Stimulated activated CD4-positive, alpha-beta T cell treated with anti-CD3 and anti-CD28 coated beads, Interleukin-4, amount 100 ng/mL, for 24 hours (primary cell): ENCODE measurements at places on chromosomes 12 and 14.
A peak's percentile ranks its signal among the peaks of the same experiment; 100 is the strongest.

- no peak for DNase-seq
Measured at GRCh38 chr12:59007620-59008019, 87.3 kb upstream of the LRIG3 start.

DNA sequence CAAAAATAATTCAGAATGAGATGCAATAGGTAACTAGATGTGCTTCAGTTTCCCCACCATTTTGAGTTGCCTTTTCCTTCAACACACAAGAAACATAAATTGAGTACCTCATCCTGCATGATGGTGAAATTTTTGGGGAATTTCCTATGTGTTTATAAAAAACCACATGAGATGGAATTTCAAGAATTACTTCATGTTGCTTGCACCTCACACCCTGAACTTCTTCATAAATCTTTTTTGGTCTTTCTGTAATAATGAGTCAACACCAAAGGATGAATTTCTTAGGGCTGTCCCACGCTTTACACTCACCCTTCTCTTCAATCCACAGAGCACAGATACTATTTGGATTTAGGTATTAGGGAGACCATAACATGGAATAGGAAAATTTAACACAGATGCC, 22.6 kb upstream of the LUM start:
- no peak for DNase-seq

GRCh38 chr12:30969006-30969405, 42.5 kb downstream of the TSPAN11 start:
- no peak for DNase-seq

DNA sequence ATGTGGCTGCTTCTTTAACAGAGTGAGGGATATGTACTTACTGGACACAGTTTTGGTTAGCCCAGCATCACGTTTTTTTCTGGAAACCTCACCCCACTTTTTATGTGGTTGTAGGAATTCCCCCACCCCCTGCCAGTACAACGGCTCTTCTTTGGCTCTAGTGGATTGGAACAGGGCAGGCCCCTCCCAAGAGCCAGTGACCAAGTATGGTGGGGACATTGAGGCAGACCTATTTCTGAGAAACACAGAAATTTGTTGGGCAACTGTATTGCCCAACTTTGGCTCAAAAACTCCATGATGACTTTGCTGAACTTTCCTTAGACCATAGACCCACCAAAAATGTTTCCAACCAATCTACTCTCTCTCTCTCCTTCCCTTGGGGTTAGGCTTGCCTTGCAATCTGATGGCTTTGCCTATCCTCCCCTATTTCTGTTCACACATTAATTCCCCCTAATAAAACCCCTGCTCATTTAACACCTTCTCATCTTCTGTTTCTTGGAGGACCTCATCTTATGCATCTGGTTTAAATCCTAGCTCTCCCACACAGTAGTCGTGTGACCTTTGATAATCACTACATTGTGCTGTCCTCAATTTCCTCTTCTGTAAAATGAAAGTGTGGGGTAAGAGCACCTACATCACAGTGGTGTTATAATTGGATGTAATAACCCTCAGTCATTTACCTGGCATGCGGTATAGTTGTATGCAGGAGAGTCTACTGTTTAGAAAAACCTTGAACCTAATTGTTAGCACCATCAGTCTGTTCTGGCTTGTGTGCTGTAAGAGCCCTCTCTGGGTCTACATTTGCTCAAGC, 71.7 kb downstream of the IGF1 start:
- DNase-seq = no peak

DNA sequence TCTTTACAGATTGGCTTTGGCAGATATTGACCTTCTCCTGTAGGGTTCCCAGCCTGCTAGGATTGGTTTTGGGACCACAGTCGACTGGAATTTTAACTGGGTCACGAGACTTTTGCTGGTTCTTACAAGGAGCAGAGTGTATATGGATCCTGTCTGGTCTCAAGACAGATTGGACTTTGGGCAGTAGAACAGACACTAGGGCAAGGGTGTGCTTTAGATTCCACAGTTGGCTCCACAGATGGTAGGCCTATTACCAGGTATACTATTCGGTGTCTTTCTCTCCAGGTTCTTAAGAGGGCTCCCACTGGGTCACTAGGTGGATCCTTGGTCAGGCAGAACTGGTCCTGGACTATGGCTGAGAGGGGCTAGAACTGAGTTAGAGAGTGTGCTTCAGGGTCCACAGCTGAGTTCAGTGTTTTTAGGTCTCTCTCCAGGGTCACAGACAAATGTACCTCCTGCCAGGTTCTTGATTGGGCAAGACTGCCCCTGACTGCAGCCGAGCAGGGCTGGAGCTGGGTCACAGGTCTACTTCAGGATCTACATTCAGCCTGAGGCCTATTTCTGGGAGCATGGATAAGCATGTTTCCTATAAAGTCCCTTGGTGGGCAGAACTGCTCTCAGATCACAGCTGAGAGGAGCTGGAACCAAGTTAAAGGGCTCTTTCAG, 460.2 kb downstream of the TMEM117 start:
- DNase-seq = no peak

DNA sequence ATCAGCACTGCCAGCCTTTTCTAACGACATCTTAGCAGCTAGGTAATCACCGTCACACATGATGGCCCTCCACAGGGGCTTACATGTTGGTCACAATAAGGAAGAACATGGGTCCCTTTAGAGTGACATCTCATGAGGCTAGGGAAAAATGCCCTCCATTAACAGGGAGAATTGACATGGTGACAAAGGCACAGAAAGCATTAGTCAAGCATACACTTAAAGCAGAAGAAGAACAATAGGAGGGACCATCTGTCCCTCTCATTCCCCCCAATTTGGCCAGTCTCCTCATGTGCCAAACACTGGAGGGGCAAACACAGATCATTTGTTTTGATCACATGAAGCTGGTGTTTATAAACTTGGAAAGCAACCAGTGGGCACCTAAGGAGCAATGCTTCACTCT, 78.0 kb downstream of the GRIP1 start:
- DNase-seq = no peak

- peak; percentile 59 for DNase-seq
Measured at GRCh38 chr12:120290609-120291305, 946 bp downstream of the RNU4-2 start.

DNA sequence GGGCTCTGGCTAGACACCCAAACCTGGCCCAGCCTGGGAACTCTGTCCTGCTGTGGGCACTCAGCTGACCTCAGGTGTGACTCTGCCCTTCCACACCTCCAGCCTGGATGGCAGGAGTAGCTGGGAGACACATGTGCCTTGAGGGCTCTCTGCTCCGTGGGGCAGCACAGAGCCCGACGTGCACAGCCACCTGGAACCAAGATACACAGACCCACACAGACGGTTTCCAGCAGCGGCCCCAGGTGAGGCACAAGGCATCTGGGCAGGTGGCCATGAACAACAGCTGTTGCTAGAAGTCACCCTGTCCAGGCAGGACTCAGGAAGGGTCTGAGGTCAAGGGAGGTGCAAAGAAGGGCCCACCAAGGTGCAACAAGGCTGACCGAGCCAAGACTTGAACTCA, 5.9 kb downstream of the DEGS2 start:
- no peak for DNase-seq

DNA sequence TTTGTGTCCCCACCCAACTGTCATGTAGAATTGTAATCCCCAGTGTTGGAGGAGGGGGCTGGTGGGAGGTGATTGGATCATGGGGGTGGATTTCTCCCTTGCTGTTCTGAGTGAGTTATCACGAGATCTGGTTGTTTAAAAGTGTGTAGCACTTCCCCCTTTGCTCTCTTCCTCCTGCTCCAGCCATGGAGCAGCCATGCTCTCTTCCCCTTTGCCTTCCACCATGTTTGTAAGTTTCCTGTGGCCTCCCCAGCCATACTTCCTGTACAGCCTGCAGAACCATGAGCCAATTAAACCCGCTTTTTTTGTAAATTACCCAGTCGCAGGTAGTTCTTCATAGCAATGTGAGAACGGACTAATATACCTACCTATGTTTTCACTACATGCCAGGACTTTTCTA, 2.6 kb upstream of the POC1B start:
- no peak for DNase-seq

- DNase-seq = no peak
Measured at GRCh38 chr12:69108037-69108436, 131.3 kb upstream of the CPSF6 start.

GRCh38 chr12:75870878-75871277, 160.7 kb downstream of the PHLDA1 start:
- DNase-seq = no peak

DNA sequence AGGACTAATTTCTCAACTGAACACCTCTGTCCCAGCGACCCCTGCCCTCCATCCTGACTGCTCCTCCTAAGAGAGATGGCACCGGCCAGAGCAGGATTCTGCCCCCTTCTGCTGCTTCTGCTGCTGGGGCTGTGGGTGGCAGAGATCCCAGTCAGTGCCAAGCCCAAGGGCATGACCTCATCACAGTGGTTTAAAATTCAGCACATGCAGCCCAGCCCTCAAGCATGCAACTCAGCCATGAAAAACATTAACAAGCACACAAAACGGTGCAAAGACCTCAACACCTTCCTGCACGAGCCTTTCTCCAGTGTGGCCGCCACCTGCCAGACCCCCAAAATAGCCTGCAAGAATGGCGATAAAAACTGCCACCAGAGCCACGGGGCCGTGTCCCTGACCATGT, 756 bp downstream of the RNASE7 start:
- DNase-seq = no peak

DNA sequence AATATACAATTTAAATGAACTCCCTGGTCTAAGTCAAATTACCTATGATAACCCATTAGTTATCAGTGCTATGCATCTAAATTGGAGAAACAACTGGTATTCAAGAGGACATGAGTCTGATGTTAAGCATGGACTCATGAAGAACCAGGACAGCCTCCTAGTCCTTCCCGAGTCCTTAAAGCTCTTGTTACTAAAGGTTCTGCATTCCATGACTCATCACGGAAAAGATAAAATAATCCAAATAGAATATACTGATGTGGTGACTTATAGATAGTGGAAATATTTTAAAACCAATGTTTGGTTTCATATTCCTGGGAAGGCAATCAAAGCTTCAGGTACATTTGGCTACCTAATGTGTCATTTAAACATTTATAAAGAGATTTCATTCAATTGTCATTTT, 117.2 kb upstream of the PMCH start:
- DNase-seq = no peak

GRCh38 chr14:34633742-34634141, 3.8 kb upstream of the SNX6 start:
- DNase-seq = no peak

DNA sequence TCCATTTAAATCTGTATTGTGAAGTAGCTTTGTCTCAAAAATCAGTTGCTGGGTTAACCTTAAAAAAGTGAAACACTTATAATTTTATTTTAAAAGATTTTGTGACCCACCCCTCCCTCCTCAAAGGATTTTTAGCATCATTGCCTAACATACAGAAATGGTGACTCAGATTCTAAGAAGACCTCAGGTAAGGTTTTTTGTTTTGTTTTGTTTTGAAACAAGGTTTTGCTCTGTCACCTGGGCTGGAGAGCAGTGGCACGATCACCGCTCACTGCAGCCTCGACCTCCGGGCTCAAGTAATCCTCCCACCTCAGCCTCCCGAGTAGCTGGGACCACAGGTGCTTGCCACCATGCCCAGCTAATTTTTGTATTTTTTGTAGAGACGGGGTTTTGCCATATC, 74.2 kb downstream of the GNS start:
- DNase-seq = no peak

GRCh38 chr14:96602186-96602585, 100.0 kb downstream of the PAPOLA start:
- DNase-seq = no peak

GRCh38 chr12:105961821-105962671, 176.7 kb downstream of the NUAK1 start:
- no peak for DNase-seq

DNA sequence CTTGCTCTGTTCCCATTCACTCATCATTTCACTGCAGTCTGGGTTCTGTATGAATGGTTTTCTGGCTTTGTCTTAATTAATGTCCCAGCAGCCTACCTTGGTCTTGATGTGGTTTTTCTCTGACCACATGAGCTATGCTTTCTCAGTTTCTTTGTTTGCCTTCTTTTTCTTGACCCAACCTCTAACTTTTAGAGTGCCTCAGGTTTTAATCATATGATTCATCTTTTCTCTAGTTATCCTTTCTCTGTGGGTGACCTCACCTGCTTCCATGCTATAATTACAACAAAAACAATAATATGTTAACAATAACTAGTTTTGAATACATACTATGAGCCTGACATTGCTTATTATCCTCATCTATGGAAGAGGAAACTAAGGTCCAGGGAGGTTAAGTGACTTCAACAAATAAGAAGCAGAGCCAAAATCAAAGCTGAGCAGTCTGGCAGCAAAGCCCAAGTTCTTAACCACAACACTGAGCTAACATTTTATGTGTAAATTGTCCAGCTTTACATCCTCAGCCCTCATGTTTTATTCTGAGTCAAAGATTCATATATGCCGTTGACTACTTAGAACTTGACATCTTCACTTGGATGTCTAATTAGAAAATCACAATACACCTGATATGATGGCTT, 4.7 kb upstream of the EPYC start:
- no peak for DNase-seq

- DNase-seq = no peak
Measured at GRCh38 chr12:64102339-64102738, 119.8 kb downstream of the KICS2 start.

DNA sequence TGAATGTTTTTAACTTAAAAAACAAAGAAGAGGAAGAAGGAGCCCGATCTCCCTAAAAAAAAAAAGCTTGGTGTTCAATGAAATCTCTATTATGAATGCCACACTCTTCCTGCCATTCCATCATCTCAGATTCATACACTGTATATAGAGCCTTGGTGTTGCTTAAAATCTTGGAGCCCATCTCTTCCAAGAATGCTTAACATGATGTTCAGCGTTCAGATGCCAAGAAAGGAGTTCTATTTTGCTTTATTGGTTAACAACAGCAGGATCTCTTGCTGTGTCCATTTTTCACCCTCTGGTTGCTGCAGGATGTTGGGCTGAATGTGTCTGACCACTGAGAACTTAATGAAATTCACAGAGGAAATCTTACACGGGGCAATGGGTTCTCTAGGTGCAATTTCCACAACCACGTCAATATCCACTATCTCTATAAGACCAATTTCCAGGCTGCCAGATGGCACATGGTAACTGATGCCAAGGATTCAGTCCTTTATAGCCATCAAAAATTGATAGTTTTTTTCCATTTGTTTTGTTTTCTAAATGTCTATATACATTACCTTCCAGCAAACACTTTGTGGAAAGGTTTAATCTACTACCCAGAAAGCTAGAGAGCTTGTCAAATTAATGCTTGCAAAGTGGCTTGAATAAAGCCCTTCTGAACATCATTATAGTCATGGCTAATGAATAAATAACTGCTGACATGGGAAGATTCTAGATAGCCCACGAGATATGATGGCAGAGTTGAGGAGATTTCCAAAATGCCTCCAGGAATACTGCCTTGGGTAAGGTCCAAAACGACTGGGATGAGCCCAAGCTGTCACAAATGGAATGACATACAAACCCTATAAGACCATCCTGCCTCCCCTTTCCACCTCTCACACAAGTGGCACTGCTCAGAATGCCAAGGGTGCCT, 26.5 kb downstream of the RERG start:
- DNase-seq = no peak
